ENCODE measurements at places on chromosomes 16 and 17. TPM values are rescaled to one million over a fixed set of nuclear protein-coding genes. Genes with fewer than 3 reads are reported as not detected.
A peak's percentile ranks its signal among the peaks of the same experiment; 100 is the strongest.

DNA sequence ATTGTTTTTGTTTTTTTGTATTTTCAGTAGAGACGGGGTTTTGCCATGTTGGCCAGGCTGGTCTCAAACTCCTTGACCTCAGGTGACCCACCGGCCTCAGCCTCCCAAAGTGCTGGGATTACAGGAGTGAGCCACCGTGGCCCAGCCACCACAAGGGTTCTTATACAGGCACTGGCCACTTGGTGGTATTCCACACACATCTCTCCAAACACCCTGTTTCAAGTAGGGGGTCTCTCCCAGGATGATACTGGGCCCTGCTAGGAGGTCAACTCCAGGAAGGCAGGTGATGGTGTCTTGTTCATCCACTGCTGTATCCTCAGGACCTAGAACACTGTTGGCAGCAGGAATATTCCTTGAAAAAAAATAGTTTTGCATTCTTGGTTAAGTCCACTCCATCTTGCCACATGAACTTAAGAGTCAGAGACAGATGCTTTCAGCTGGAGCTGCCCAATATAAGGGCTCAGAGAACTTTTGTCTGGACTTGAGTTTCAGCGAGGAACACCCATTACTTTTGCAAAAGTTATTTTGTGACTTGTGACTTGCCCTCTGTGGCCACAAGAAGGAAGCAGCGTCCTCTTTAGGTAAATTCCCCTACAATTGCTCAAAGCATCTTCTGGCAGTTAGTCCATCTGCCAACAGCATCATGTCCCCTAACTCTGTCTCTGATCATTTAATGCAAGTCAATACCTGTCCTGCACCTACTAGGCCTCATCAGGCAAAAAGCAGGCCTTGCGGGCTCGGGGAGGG is 7.4 kb upstream of the EEF2K start:
- DNase-seq, result no peak

- DNase-seq, result peak; percentile 58
These were observed 777 bp upstream of the MOSMO start for GRCh38 chr16:22007159-22007508.

VWA3A gene
- under 0.01 TPM for total RNA-seq

CES5A gene
- not detected for total RNA-seq

- no peak for DNase-seq
These were observed 194.5 kb upstream of the COX10 start for GRCh38 chr17:13874817-13875216.

LPO gene
- not detected for total RNA-seq

KIF18B gene
- total RNA-seq, result 0.72 TPM

WFIKKN1 gene
- 0.36 TPM for total RNA-seq

NAT9 gene
- 35.1 TPM for total RNA-seq

DNA sequence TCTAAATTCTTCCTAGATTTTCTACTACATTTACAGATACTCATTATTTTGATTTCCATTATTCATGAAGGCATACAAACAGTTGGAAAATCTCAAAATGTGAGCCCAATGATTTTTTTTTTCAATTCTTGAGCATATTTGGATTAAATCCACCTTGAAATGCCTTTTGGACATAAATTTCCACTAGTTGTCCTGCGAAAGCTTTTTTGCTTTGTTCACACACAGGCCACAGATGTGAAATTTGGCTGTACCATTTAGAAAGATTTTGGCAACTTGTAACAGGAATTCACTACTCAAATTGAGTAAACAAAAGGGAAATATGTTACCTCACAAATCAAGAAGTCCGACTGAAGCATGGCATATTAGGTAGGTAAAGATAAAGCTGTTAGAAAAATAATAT is 1631.0 kb downstream of the CDH8 start:
- DNase-seq, result no peak

CRHR1 gene
- total RNA-seq, result not detected

TUBG2 gene
- 13.8 TPM for total RNA-seq

GRCh38 chr17:17839791-17840707 is 3.3 kb upstream of the SREBF1 start:
- DNase-seq, result peak; percentile 99

DNA sequence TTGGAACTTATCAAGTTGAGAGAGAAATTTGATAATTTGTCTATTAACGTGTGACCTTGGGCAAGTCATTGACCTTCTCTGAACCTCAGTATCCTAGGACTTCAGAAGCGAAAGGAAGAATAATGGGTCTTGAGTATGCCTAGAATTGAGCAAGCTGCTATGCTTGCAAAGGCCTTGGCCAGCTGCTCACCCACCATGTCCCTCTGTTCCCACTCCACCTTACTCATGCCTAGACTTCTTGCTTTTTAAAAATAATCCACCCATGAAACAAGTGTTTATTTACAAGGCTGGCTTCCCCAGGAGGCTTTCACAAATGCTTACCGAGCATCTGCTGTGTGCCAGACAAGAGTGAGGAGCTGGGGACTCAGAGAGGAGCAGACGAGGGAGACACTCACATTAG is 590.6 kb downstream of the MAF start:
- DNase-seq, result no peak

- DNase-seq, result no peak
These were observed 25.1 kb upstream of the CNOT1 start for GRCh38 chr16:58654560-58655214.

GRCh38 chr16:78269256-78269655 is 169.8 kb downstream of the WWOX start:
- DNase-seq, result no peak

ZNF771 gene
- total RNA-seq, result 14.8 TPM

- DNase-seq, result no peak
These were observed 131.9 kb downstream of the NPIPB5 start for GRCh38 chr16:22642416-22643088.

ST6GALNAC1 gene
- total RNA-seq, result not detected

All from osteoblast (primary cell).